ENCODE measurements at places on chromosomes 16 and 17.

DNA sequence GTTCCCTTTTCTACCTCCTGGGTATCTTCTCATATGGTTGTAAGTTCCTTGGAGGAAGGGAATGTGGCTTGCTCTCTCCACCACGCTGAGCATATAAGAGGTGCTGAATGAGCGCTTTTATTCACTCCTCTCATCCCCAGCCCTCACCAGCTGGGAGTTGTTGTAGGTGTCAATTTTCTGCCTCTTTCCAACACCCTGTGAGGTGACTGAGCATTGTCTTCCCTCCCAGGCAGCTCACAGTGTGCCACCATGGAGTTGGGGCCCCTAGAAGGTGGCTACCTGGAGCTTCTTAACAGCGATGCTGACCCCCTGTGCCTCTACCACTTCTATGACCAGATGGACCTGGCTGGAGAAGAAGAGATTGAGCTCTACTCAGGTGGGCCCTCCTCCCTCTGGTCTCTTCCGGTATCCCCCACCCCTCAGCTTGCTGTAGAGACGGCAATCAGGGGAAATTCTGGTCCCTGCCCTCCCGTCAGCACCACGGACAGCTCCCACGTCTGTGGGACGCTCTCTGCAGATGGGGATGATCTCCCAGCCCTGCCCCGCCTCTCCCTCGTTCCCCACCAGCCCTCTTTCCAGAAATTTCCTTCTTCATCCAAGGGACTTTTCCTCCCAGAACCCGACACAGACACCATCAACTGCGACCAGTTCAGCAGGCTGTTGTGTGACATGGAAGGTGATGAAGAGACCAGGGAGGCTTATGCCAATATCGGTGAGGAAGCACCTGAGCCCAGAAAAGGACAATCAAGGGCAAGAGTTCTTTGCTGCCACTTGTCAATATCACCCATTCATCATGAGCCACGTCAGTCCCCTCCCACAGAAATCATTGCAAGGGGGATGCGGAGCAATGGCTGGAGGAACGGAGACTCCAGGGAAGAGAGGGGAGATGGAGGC lies 18.3 kb downstream of the CIITA start:
- DNase-seq: peak; percentile 38

- DNase-seq: no peak
Observed at GRCh38 chr16:77383606-77384187, 51.1 kb downstream of the ADAMTS18 start.

DNA sequence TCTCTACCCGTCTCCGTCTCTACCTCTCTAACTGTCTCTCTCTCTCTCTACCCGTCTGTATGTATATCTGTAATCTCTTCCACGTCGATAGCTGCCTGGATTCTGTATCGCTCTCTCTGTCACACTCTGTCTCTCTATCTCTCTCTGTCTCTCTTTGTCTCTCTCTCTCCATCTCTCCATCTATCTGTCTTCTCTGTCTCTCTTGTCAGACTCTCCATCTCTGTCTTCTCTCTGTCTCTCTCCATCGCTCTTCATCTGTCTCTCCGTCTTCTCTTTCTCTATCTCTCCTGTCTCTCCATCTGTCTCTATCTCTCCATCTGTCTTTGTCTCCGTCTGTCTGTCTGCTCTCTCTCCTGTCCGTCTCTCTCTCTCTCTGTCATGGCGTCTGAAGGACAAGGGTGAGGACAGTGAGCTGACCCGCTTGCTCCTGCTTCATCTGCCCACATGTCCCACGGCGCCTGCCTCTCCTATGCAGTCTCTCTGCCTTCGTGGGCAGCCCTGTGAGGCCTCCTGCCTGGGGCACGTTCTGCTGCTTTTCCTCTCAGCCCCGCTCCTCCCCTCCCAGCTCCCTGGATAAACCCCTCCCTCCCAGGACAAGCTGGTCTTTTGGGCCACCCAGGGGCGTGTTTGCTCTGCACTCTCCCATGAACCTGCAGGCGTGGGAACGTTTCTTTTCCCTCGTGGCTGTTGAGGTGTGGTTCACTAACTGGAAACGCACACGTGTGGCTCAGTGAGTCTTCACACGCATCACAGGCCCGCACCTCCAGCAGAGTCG lies 18.9 kb downstream of the ACSF3 start:
- DNase-seq: no peak

DNA sequence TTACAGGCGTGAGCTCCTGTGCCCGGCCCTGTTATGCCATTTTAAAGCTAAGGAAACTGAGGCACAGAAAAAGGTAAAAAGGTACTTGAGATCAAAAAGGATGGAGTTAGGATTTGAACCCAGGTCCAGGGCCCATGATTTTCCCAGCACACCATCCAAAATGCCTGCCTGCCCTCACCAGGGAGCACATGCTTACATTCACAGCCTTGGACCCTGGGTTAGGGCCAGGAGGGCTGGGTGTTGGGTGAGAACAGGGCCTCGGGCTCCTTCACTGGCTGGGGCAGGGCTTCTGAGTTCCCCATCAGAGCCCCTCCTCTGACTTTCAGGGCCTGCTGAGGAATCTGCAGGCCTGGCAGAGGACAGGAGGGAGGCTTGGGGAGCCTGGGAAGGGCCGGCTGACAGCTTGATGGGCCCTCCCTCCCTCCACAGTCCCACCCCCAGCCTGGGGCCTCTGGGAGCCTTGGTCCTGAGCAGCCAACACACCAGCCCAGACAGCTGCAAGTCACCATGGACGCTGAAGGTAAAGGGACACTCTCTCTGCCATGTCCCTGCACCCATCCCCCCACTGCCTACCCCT lies at the start of gene QPRT:
Gene QPRT, plus strand, starts transcription at position 490 of the 577 bp plus-strand sequence. Its CDS starts 18 bp downstream, at position 508.
- DNase-seq: peak; percentile 22

DNA sequence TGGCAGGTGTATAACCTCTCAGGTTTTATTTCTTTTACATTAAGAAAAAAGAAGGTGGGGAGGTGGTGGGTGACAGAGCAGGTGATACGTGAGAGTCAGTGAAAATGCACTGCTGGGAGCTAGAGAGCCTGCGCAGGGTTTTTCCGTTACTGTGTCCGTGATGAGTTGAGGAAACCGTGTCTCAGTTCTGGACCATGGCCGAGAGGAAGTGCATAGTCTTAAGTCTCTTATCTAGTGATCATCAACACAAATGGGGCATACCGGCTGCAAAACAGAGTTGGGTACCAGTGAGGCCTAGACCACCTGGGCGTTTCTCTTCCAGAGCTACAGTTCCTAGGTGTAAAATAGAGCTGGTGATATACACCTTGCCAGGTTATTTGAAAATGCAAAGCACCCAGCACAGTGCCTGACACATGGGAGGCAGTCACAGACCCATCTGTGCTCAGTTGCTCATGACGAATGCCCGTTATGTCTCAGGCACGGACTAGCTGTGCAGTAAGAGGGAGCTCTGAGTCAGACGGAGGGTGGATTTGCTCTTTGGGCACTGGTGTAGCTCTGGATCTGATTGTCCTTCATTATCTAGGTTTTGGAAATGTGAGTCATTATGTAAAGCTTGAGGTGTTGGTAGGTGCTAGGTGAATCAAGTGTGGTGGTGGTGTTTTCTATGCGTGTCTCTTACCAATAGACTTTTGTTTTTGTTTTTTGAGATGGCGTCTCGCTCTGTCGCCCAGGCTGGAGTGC lies 60.9 kb downstream of the RPTOR start:
- peak; percentile 44 for DNase-seq

GRCh38 chr17:72898725-72899124 lies 193.8 kb downstream of the SLC39A11 start:
- no peak for DNase-seq

All from IMR-90 (cell line).